ENCODE measurements at places on chromosomes 3 and 15.
A peak's percentile ranks its signal among the peaks of the same experiment; 100 is the strongest.

DNA sequence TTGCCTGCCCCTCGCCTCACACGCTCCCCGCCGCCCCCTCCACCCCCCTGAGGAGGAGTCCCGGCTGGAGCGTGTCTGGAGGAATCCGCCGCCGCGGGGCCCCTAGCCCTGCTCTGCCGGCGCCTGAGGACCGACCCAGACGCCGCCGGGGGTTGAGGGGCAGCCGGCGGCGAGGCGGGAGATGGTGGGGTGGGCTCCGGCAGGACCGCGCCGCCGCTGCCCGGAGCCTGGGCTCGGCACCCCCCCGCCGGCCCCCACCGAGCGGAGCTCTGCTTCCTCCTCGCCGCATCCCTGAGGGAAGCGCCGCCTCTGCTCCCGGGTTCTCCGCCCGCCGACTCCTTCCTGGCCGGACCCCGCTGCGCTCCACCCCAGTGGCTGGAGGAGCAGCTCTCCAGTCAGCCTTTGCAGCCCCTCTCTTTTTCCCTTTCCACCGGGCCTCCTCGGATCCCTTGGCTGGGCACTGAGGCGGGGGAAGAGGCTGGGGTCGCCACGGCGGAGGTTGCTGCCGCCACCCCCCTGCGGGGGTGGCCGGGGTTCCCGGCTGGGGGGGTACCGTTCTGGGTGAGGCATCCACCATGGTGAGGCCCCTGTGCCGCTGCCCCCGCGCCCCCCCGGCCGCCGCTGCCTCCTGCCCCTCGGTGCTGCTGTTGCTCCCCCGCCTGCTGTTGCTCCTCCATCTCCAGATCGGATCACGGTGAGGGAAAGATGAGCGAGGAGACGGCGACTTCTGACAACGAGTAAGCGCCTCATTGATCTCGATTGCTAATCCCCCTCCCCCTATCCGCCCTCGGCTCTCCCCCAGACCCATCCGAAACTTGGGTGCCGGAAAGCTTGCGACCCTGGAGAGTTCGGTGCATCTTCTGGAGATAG, at the start of gene SPRED1:
Gene SPRED1 (plus strand): TSS at position 356 of the 870 bp plus-strand sequence. CDS start 350 bp downstream, at position 706.
- DNase-seq = no peak

DNA sequence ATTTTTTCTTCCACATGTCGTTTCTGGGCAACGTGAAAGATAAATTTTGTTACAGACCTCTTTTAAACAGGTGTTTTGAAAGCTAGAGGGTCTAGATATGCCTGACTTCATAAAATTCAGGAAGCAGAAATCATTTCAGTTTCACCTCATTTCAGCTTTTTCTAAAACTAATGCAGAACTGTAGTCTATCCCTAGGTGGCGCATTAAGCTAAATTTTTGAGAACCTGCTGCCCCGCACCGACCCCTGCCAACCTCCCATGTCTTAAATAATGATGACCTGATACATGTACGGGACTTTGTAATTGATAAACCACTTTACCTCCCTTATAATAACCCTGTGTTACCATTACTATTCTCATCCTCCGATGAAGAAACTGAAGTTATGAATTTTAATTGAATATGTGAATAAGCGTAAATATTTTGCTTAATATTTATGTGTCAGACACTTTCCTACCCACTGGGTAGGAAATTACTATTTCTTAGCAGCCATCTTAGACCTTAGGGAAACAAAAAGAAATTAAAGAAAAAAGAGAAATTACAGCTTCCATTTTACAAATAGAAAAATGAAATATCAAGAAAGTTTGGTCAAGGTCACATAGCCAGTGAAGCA, 78.7 kb upstream of the GCNT3 start:
- peak; percentile 57 for DNase-seq

DNA sequence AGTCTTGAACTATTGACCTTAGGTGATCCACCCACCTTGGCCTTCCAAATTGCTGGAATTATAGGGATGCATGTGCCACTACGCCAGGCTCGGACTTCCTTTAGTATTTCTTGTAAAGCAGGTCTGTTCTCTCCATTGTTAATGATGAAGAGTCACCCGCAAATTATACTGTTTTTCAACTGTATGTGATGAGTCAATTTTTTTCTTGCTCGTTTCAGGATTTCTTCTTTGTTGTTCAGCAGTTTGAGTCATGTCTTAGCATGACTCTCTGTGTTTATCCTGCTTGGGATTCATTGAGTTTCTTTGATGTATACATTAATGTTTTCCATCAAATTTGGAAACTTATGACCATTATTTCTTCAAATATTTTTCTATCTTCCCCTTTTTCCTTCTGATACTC, 28.9 kb downstream of the GRAMD1C start:
- no peak for DNase-seq

DNA sequence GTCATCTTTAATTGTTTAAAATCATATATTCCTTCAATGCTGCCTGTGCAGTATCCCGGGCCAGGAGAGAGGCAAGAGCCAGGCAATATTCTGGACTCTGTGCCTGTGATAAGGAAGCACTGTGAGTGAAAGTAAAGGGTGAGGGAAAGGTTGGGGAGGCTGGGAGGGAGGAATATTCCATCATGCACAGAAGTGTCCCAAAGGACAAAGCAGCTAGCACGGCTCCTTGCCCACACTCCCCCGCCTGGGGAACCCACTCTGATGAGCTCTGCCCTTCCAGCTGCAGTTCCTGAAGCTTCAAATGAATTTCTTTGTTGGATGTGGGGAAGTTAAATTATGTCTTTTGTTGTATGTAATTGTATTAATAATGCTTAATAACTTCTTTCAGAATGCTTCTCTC, 1.5 kb upstream of the PRICKLE2 start:
- DNase-seq = no peak

DNA sequence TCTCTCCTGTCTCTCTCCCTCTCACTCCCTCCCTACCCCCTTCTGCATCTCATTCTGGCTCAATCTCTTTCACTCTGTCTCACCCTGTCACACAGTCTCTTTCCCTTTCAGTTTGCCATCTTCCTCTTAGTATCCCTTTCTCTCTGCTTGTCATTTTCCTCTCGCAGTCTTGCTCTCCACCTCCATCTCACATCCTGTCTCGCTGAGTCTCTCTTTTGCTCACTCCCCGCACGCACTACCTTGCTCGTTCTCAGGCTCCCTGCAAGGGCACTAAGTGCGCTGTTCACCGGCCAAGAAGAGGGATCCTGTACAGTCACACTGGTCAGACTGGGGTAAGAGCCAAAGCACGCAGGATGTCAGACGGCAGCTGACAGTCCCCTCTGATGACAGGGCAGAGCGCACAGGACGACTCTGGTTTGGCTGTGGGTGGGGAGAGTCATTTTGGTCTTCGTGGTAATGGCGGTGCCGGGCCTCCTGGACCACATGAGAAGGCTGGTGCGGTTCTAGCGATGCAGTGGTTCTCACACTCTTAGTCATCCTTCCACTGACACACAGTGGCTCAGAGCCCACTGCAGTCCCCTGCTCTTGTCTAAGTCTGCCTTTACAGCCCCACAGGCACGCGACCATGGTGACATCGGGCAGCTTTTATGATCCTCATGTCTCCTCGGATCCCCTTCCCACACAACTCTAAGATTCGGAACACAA, 356.8 kb downstream of the FOXP1 start:
- DNase-seq = no peak

GRCh38 chr15:98881526-98882520, 125.8 kb downstream of the PGPEP1L start:
- DNase-seq = no peak

DNA sequence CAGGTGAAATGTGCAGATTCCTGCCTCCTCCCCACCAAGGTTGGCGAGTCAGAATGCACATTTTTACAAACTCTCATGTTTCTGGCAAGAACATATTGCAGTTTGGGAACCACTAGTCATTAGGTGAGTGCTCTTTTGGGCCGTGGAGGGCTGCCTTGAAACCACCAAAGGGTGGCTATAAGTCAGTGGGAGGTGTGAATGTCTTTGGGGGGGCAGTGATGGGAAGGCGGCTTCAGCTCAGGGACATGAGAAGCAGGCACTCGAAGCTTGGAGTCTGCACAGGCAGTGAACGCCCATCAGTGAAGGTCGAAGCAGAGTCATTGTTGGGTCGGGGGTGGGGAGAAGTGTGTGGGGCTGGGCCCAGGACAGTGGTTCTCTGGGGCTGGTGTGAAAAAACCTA, 1.1 kb downstream of the NOX5 start:
- no peak for DNase-seq

DNA sequence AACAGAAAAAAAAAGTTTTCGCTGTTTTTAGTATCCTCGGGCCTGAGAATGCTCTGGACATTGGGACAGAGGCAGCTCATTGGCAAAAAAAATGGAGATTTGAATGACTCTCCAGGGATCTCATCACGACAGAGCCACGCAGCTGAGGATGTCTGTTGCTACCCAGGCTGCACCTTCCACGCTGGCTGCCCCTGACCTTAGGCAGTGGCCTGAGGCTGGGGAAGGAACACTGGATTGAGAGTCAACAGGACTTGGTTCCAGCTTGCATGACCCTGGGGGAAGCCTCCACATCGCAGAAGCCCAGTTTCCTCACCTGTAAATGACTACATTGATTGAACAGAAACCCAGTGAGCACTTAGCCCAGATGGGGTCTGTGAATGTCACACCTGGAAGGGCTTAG, 8.7 kb upstream of the ACSBG1 start:
- DNase-seq = no peak

- DNase-seq = no peak
Observed at GRCh38 chr15:52095597-52096262, 16.8 kb downstream of the BCL2L10 start.

DNA sequence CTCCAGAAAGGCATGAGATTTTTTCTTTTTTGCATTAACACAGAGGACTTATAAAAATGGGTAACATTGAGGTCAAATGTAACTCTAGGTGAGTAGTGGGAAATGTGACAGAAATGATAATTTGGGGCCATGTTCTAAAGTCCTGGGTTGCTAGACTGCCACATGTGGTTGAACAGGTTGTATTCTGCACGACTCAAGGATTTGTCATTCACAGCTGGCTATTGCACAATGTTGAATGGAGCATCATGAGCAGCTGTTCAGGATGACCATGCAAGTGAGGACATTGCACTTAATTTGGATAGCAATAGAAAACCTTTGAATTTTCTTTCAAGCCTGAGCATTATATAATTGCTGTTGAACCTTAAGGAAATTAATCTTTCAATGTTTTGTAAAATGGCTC, 396.6 kb downstream of the NAALADL2 start:
- DNase-seq = no peak

DNA sequence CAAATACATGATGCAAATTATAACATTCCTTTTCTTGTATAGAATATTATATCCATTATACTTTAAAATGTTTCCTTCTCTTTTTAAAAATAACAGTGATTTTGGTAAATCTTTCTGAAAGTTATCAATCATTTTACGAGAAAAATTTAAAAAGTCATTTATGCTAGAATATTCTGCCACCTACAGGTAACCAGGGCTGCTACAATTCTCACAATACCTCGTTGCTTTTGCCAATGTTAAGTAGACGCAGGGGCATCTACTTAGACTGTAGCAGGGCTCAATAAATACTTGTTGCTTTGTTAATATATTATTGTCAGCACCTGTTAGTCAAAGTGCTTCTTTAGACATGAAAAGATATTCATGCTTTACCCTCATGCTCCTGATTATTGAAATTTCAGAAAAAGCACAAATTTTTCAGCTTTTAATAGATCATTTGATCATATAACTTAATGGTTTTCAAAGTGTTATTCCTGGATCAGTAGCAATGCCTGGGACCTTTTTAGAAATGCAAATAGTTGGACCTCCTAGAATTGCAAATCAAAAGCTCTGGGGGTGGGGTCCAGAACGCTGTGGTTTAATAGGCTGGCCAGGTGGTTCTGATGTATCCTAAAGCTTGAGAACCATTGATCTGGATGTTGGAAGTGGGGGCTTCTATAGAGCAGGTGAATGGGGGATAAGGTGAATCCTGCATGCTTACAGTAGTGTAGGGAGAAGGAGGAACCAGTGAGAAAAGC, 223.6 kb upstream of the PDZRN3 start:
- peak; percentile 29 for DNase-seq

- no peak for DNase-seq
Observed at GRCh38 chr3:56052188-56052587, 416.1 kb downstream of the ERC2 start.

GRCh38 chr15:75688831-75689230, 23.8 kb downstream of the CSPG4 start:
- no peak for DNase-seq
